ENCODE measurements at places on chromosomes 12 and 14.

GRCh38 chr12:52441320-52441911 lies 7.2 kb upstream of the KRT75 start:
- DNase-seq = no peak

DNA sequence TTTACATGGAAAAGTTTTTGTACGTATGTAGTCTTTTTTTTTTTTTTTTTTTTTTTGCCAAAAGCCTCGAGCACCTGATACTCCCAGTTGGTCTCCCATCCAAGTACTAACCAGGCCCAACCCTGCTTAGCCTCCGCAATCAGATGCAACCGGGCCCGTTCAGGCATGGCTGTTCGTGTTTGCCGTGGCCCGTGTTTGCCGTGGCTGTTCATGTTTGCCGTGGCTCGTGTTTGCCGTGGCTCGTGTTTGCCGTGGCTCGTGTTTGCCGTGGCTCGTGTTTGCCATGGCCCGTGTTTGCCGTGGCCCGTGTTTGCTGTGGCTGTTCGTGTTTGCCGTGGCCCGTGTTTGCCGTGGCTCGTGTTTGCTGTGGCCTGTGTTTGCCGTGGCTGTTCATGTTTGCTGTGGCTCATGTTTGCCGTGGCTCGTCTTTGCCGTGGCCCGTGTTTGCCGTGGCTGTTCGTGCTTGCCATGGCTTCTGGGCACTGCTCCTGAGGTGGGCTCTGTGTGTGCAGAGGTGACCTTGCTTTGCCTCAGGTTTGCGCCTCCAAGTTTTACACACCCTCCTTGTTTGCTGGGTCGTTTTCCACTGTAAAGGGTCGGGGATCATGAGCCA lies 26.8 kb upstream of the MMP17 start:
- DNase-seq = no peak

DNA sequence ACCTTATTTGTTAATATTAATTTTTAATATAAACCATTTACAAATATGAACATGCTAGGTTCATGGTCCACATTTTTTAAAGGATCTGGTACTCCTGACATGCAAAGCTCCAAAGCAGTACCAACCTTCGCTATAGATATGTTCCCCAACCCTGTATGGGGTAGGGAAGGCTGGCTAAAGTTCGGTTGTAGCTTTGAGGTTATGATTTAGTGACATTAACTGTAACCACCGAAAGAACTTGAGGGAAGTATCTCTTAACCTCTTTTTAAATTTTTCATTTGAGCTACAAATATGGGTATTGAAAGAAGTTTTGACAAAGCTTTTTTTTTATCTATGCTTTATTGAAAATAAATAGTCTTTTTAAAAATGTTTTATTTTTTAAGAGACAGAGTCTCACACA lies 115.5 kb downstream of the DYRK2 start:
- DNase-seq = peak; percentile 45

DNA sequence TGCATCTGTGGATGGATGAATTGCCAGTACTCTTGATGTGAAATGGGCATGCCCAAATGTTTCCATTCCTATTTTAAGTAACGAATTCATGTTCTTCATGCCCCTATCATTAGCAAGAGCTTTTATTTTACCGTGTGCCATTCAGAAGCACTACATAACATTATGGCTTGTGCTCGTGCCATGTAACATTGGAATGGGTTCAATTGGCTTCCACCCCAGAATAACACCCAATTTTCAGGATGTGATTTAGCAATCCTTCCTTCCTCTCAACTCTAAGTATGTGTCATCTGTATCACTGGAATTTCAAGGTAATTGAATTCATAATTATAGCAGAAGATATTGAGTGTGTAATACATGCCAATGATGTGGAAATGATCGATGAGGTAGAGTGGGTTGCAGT lies 145.8 kb upstream of the TMPO start:
- no peak for DNase-seq

- DNase-seq = no peak
These were observed 158.0 kb downstream of the PPM1H start for GRCh38 chr12:62776997-62777396.

DNA sequence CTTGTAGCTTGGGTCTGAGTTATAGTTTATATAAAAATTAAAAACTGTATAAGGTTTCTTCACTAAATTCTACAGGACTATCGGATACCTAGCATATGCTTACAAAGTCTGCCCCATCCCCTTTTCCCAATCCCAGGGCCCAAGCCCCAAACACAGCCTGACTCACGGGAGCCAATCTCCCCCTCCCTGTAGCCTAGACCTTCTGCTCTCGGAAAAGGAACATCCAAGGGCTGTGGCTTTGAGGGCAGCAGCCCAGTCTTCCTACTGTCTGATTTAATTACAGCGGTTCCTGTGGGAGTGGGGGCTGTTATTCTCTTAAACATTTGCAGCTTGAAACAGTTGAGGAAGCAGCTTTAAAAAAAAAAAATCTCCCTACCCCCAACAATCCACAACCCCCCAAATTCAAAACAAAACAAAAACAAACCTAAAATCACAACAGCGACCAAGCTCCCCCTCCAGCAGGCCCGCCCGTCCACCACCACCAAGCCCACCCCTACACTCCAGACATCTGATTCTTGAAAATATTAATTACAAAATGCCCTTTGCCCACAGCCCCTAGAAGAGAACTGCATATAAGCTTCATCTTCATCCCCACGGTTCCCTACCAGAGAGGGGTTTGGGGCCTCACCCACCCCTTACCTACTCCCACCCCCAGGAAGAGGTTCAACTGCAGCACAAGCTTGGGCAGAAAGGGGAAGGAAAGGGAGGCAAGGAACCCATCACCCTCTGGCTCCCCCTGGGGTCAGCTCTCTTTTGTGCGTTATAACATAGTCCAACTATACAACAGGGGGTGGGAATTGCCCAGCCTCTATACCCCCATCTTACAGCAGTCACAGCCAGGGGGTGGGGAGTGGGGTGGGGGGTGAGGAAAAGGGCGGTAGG lies 1.1 kb upstream of the PRKAG1 start:
- DNase-seq = peak; percentile 64

GRCh38 chr12:69739287-69740191 lies 879 bp downstream of the RAB3IP start:
- DNase-seq = peak; percentile 66

GRCh38 chr12:46386360-46386867 lies 13.8 kb upstream of the SLC38A2 start:
- DNase-seq = no peak

- DNase-seq = no peak
These were observed 9.7 kb downstream of the TUBA1C start for GRCh38 chr12:49274396-49275069.

DNA sequence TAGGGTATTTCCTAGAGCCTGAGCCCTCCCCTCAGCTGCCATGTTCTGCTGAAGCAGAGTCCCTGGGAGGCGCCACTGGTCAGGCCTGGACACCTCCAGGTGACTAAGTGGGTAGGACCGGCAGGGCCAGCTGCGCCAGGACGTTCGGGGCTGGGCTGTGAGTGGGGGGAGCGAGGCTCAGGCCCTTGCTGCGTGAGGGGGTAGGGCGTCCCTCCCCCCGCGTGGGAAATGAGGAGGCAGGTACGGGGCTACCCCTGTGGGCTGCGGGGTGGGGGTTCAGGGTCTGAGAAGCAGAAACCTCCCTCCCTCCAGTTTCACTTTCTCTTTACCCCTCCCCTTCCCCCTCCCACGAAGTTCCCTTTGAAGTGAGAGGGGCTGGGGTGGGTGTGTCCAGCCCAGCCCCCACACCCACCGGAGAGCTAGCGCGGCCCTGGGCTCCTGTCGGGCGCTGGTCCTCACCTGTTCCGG lies 22.1 kb upstream of the KIF26A start:
- peak; percentile 34 for DNase-seq

Data from RPMI8226 (cell line).